ENCODE measurements at places on chromosomes 11 and 22. TPM values are rescaled to one million over a fixed set of nuclear protein-coding genes. Genes with fewer than 3 reads are reported as not detected.

DNA sequence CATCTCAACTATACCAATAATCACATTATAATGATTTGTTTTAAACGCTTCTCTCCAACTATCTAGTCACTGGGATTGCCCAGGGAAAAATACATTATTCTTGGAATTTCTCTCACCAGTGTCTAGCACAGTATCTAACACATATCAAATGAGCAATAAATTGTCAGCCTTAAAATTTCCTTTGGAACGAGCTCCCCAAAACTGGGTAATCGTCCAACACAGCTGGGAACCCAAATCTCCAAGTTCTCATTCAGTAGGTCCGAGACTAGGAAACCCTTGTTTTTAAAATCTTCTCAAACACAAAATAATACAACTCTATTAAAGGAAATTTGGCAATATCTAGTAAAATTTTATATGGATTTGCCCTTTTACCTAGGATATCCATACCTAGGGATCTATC is 327.8 kb upstream of the ARHGAP42 start:
- DNase-seq = no peak

GRCh38 chr22:38051900-38052862 is 5.0 kb upstream of the PICK1 start:
- peak; percentile 81 for DNase-seq

GRCh38 chr22:27775087-27775698 is 26.4 kb downstream of the MN1 start:
- DNase-seq = no peak

ISX gene
- polyA plus RNA-seq = 0.29 TPM

BIK gene
- 1.4 TPM for polyA plus RNA-seq

Data from renal cortex interstitium (tissue), 15 donors.